Choroid plexus epithelial cell (primary cell): ENCODE measurements at places on chromosomes 16 and 17.
A peak's percentile ranks its signal among the peaks of the same experiment; 100 is the strongest.

DNA sequence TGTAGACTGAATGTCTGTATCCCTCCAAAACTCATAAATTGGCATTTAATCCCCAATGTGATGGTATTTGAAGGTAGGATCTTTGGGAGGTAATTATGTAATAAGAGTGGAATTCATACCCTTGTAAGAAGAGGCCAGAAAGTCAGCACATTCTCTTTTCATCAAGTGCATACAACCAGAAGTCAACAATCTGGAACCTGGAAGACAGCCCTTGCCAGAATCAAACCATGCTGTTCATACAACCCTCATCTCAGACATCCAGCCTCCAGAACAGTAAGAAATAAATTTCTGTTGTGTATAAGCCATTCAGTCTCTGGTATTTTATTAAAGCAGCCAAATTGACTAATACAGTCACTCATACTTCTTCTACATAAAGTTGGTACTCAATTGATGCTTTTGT is 481.0 kb upstream of the SOX9 start:
- no peak for DNase-seq

DNA sequence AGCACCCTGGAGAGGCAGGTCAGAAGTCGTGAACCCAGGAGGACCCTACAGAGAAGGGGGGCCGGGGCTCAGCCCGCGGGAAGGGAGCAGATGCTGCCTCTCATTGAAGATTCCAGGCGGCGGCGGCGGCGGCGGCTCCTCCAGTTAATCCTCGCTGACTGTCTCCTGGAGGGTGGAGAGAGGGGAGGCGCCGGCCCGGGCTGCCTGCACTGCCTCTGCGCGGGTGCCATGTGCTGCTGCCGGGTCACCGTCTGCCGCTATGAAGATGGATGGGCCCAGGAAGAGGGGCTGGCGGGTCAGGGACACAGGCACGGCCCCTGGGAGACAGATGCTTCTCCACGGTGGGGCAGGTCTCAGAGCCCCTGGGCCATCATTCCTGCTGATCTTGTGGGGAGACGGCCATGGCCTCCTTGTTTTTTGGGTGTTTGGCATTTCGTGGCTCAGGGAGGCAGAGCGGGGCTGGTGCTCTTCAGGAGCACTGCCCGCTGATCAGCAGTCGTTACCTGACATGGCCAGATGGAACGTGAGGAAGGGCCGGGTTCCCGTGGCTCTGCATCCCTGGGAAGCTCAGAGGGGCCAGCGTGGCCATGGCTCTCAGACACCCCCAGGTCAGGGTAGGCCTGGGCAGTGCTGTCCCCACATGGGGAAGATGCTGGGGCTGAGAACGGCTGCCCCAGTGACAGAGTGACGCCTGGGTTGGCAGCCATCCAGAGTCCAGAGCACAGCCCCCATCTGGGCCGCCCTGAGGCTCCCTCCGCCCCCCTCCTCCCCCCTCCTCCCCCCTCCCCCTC is 36.1 kb downstream of the GINS2 start:
- DNase-seq = peak; percentile 40

GRCh38 chr16:19274165-19274797 is 11.2 kb upstream of the CLEC19A start:
- DNase-seq = no peak

DNA sequence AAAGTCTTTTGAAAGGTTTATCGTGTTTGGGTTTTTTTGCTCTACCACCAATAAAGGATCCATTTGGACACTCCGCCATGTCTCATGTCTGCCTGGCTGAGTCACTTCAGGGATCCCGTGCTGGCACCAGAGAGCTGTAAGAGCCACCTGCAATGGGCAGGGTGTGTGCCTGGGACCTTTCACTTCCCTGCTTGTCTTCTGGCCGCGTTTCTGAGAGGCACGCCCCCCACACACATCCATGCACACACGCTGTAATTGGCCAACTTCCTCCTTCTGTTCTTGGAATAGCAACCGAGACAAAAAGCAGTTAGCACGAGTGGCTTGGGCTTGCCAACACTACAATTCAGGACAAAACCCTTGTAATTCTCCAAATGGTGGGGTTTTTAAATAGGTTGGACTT is 9.8 kb upstream of the SOST start:
- no peak for DNase-seq

DNA sequence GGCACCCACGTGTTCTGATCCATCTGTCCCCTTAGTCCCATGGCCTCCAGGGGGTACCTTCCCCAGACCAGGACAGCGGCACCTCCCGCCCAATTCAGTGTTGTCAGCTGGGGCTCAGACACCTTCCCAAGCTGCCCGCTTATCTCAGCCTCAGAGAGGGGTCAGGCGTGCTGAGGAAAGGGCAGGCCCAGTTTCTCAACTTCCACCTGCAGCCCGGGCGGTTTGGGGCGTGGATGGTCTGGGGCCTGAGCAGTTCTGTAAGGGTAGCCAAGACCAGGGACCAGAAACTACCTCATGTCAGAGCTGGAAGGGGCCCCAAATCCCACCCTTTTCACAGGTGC is 5.1 kb downstream of the PLCD3 start:
- no peak for DNase-seq

GRCh38 chr16:86373276-86373901 is 136.9 kb upstream of the FOXF1 start:
- DNase-seq = no peak

DNA sequence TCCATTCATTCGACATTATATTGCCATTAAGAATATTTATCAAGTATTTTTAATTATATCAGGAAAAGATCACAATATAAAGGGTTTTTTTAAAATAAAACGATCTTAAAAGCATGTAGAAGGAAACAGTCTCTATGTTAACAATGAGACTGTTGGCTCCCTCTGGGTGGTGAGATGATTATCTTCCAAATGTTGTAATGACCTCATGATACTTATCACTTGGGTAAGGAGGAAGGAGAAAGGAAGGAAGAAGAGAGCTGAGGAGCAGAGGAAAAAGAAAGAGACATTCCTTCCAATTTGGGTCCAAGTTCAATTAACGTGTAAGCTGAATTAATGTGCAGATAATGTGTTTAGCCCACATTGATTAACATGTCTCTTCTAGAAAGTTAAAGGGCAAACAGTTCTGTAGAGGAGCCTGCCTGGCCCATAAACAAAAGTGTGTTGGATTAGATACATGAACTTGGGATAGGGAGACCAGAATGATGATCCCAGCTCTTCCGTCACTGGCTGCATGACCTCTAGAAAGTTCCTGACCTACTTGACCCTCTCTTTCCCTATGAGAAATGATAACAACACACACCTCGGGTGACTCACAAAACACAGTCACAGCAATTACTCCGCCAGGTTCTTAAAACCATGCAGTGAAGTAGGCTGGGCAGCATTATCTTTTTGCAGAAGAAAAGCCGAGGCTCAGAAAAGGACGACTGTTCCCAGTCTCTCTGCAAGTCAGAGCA is 32.0 kb downstream of the PIMREG start:
- no peak for DNase-seq

- peak; percentile 94 for DNase-seq
Measured at GRCh38 chr16:30395155-30395991, at the start of gene ZNF48. Gene ZNF48 (plus strand): TSS chr16:30395420. CDS start chr16:30395795, 375 bp downstream.

- no peak for DNase-seq
Measured at GRCh38 chr16:75579281-75579834, 13.2 kb downstream of the GABARAPL2 start.

DNA sequence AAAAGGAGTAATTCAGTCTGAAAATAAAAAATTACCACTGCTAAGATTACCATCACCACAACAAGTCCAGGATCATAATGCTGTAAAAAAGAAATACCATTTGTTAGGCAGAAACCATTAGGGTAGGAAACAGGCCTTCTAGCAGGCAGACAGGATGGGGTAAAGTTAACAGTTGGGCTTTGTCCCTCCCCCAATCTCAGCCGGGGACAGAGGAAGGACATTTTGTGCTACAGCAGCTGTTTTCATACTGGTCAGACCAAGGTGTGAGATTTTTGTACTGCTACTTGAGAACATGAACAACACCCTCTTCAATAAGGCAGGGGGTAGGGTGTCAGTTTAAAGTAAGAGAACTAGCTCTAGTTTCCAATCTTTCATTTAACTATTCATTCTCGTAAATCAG is 49.2 kb upstream of the ITGA2B start:
- peak; percentile 49 for DNase-seq

GRCh38 chr17:57379237-57379894 is 123.0 kb downstream of the MSI2 start:
- DNase-seq = no peak

DNA sequence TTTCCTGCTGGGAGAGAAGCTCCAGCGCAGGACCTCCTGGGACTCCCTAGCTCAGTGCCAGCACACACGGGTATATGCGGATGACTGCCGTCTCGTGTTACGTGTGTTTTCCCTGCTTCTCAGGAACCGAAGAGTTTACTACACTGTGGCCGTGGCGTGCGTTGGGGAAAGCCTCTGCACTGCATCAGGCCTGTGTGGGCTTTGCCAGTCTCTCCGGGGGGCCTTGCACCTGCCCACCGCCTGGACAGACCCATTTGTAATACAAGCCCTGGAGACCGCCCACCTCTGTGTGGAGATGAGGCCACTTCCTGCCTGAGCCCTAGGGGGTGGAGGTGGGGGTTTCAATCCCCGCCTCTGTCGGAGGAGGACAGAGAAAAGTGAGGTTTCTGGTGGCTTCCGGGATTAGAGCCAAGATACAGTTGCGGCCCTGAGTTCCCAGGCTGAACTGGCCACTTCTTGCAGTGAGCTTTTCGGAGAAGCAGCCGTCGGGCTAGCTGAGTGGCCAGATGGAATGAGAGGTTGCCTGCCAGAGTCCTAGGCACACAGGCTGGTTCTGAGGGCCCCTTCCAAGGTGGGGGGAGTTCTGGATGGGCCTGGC is 43.4 kb upstream of the GSE1 start:
- DNase-seq = peak; percentile 93

GRCh38 chr16:83727018-83727417 is 80.8 kb upstream of the HSBP1 start:
- peak; percentile 83 for DNase-seq

DNA sequence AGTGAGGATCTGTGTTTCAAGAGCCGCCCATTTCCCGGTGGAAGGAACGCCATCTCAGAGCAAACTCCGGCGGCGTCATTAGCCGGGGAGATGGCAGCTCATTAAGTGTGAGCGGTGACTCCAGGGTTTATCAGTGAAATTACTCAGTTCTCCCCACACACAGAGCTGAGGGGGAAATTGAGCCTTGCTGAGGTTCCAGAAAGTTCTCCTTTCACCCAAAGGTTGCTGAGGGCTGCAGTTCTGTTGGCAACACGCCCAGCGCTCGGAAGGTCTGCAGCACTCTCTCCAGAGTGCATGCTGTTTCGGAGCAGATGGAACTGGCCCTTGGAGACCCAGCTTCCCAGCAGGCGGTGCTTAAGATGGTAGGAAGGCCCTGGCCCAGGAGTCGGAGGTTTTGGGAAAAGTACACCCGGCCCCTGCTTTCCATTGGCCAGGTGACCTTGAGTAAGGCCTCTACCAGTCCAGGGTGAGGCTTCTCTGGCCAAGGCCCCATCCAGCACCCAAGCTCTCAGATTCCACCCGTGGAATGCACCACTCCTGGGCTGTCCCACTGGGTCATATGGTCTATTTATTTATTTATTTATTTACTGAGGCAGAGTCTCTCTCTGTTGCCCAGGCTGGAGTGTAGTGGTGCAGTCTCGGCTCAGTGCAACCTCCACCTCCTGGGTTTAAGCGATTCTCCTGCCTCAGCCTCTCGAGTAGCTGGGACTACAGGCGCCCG is 167.7 kb upstream of the CIBAR2 start:
- peak; percentile 37 for DNase-seq

GRCh38 chr16:85420501-85421337 is 192.4 kb upstream of the GSE1 start:
- DNase-seq = peak; percentile 51

DNA sequence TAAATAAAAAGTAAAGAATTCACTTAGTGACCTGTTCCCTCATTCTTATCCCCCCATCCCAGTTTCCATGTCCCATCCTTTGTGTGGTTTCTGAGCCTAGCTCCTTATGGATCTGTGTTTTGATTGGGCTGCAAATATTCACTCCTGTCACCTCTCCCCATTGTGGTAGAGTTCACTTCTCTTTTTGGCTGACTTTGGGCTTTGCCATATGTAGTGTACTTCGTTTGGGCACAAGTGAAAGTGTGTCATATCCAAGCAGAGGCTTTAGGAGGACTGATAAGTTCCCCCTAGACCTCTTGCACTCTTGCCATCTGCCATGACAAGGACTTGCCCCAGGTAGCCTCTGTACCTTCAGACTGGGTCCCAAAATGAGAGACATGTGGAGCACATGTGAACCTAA is 13.0 kb upstream of the DHRS7B start:
- no peak for DNase-seq

DNA sequence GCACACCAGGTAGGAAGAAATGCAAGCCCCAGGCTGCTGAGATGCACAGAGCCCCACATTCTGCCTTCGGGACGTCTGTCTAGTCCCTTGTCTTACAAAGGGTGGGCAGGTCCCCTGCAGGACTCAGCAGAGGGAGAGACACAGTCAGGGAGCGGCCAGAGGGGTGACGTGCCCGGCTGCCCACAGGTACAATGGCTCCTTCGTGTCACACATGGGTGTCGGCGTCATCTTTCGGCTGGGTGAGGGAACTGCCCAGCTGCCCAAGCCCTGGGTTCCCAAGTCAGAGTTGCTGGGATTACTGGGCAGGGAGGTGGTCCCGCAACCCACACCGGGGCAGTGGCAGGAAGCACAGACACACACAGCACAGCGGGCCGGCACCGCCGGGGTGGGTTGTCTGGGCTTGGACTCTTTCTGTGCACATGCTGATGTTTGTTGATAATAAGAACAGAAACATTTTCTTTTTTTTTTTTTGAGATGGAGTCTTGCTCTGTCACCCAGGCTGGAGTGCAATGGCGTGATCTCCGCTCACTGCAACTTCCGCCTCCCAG is 80.6 kb downstream of the JPH3 start:
- DNase-seq = no peak
